Activated naive CD8-positive, alpha-beta T cell treated with anti-CD3 and anti-CD28 coated beads, Interleukin-2, amount 50 U/mL, for 16 hours (primary cell): ENCODE measurements at places on chromosomes 16 and 17.

DNA sequence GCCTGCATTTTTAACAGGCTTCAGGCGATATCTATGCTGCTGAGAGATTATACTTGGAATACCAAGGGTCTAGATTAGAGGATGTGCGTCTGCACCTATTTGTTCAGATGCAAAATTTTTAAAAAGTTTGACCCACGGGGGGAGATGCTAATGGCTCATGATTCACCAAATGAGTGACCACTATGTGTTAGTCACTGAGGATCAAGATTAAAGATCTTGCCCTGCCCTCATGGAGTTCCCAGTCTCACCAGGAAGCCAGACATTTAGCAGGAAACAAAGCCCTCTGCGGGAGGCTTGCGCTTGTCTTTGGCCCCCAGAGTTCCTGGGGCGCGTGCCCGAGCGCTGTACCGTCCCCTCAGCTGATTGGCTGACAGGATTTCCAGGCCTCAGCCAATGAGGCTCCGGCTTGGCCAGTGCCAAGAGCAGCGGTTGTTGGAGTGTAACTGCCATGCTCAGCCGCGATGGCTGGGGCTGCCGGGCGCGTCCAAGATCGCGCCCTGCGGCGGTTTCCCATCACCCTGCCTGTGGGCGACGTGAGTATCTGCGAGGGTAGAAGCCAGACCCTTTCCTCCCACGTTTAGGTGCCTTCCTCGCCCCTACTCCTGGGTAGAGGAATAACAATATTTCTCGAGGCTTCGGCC lies 4.5 kb upstream of the DDX19B start:
- DNase-seq, result no peak

DNA sequence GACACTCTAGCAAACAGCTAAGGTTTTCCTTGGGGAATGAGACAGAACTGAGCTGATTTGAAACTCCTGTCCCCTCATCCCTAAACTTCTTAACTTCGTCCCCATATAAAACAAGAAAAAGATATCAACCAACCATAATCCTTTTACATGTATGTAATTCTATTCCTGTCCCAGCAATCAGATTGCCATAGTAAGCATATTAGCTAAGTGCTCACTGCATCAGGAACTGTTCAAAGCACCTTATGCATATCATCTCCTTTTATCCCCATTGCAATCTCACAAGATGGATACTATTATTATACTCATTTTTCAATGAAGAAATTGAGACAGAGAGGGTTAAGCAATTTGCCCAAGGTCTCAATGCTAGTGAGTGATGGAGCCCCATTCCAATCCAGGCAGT lies 6.8 kb downstream of the KIF18B start:
- no peak for DNase-seq

DNA sequence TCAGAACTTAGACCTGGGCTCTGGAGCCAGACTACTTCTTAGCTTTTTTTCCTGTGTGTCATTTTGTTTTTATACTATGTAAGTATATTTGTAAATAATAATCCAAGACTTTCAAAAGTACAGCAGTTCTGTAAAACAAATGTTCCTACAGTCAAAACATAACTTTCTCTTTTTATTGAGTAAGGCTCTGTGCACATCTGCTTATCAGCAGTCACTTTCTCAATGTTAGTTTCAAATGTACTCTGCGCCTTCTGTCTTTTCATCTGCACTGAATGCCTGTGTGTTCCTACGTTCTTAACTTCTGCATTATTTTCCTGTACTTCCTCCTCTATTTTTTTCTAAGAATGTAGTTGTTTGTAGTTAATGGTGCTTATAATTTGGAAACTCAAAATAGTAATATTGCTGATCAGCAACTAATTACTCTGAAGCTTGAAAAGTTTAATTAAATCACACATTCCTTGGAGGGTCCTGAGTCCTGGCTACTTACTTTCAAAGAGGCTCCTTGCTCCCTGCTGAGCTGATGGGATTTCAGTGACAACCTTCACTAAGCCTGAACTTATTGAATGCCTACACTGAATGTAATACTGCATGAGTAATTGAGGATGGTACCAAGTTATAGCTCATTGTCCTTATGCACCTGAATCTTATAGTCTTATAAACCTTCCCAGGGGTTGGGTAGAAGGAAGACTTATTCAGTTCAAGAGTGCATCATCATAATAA lies 329.9 kb downstream of the KCNJ2 start:
- no peak for DNase-seq

DNA sequence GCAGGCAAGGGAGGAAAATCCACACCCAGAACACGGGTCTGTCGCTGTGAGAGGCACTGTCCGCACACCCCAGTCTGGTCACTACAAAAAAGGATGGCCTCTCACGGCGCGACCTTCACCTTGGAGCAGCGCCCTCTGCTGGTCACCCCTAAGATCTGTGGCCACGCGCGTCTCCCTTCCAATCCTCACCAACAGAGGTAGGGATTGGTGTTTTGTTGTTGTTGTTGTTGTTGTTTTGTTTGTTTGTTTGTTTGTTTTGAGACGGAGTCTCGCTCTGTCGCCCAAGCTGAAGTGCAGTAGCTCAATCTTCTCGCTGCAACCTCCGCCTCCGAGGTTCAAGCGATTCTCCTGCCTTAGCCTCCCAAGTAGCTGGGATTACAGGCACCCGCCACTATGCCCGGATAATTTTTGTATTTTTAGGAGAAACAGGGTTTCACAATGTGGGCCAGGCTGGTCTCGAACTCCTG lies 15.0 kb upstream of the C17orf58 start:
- DNase-seq, result no peak
